ENCODE measurements at places on chromosomes 11 and 22.

- DNase-seq, result no peak
These were observed 34.4 kb downstream of the SCUBE2 start for GRCh38 chr11:9057007-9057406.

- no peak for DNase-seq
These were observed 74.2 kb upstream of the ZBED5 start for GRCh38 chr11:10931761-10932670.

DNA sequence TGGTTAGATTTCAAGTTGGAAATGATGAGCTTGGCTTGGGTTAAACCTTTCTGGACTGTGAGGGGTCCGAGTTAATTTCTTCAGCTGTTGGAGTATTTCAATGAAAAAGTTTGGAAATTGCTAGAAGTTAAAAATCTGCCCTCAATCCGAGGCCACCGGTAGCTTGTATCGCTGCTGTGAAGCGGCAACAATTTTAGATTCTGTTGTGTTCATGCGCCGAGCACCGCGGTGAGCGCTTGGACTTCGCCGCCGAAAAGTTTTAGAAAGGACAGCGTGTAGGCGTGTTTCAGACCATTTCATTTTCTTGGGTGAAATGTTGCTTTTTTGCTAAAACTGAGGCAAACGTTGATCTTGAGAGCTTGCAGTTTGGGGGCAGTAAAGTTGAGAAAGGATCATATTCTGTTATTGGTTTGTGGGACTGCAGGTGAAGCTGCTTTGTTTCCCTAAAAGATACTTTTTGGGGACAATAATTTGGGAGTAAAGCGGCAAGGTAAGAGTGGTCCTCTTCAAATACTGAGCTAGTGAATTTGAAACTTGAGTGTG is 928 bp downstream of the FBXO7 start:
- DNase-seq, result no peak

- peak; percentile 13 for DNase-seq
These were observed 802 bp downstream of the TENM4 start for GRCh38 chr11:79439886-79440570.

DNA sequence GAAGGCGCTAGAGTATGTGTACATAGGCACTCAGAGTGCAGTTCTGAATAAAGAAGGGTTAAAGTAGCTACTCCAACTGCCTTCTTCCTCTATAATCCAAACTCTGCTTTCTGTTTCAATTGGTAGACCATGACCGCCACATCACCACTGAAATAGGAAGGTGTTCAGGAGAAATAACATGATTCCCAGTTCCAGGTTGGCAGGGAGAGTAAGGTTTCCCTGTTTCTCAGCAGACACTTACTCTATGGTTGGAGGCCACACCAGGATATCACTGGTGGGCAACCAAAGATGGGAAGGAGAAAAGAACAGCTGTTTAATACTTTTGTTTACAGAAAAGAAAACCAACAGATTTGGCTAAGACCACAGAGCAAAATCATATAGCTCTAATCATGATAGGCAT is 37.9 kb downstream of the PAK1 start:
- no peak for DNase-seq
